Bone marrow (tissue), 2 donors: ENCODE measurements at places on chromosomes 11 and 22.

GRCh38 chr11:46238078-46238966 lies 39.1 kb upstream of the CREB3L1 start:
- DNase-seq, result peak; percentile 75

- no peak for DNase-seq
Measured at GRCh38 chr11:15541079-15541478, 426.4 kb downstream of the INSC start.

- no peak for DNase-seq
Measured at GRCh38 chr22:17235861-17236260, 16.6 kb upstream of the ADA2 start.

- no peak for DNase-seq
Measured at GRCh38 chr11:116360221-116360941, 412.4 kb downstream of the BUD13 start.

DNA sequence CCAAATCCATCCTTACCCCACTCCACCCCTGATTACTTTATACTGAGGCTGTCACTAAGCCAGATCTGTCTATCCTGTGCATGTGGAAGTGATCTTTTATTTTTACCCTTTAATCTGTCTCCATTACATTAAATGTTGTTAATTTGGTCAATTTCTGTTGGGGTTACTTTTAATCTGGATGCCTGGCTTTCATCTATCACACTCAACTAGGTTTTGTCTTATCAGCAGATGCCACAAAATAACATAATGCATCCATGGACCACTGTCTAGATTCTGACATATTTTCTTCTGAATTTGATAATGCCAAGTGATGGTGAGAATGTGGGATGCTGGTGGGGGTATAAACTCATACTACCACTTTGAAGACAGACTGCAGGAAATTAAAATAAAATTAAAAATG lies 108.4 kb downstream of the FDX1 start:
- DNase-seq, result no peak

- DNase-seq, result no peak
Measured at GRCh38 chr11:70134490-70134889, 56.4 kb downstream of the ANO1 start.

GRCh38 chr11:3893311-3893710 lies 37.8 kb downstream of the STIM1 start:
- no peak for DNase-seq

DNA sequence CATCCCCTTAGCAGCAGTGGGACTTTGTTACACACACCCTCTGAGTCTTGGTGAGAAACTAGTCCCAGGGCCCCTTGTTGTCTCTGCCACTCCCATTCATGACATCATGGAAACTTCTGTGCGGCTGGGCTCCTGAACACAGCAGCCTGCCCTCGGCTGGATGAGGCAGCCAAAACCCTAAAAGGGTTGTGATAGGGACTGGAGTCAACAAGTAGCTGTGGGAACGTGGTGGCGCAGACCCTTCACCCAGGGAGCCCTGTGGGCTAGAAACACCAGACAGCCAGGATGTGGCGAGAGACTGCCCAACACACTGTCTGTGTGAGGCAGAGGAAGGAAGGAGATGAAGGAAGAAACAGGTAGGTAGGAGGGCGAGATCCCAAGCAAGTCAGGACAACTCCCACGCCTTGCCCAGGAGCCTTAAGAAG lies 3.9 kb downstream of the CD3D start:
- no peak for DNase-seq

DNA sequence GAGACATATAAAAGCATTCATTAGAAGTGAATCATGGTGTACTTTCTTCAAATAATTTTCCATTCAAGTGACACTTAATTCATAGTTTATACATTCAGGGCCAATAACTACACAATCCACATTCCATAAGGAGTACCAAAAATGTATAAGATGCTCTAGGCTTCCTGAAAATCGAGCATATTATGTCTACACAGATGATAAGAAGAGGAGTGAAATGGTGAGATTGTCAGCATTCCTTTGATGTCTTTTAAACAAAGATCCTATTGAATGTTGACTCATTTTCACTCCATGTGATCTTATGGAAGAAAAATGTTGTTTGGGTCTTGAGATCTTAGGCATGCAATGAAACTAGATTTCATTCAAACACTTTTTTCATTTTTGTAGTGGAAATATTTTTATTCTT lies 843.2 kb downstream of the KCNA4 start:
- no peak for DNase-seq

DNA sequence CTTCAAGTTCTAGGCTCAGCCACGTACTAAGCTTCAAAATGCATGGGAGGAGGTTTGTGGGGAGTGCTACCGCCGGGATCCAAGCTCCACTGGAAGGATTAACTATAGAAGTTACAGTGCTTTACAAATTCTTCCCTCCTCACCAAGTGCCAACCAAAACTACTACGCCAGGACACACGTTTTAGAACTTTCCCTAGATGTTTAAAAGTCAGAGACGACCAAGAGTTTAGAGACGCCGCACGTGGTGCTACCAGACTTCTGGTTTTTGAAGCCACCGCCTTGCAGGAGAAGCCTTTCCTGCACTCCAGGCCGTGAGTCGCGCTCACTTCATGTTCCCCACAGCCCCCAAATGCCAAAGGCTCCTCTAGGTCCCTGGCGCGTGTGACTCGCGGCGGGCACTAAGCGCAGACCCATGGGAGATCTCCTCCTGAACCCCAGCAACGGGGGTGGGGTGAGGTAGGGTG lies 734 bp downstream of the SNU13 start:
- peak; percentile 38 for DNase-seq

DNA sequence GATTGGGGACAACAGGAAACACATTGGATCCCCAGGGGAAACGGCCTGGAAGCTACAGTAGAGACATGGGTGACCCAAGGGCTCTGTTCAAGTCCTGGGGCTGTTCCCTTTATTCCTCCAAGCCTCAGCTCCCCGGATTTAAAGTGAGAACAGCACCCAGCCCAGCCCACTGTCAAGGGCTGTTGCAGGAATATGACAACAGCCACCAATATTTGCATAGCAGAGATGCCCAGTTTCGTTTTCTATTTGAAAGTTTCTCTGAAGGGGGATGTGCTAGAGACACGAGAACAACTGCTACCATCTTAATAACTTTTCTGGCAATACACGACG lies 81.1 kb upstream of the WNT7B start:
- no peak for DNase-seq

GRCh38 chr11:122981388-122982264 lies at the start of gene BSX:
BSX (minus strand) TSS chr11:122981834; CDS start chr11:122981671, 163 bp downstream.
- no peak for DNase-seq

- no peak for DNase-seq
Measured at GRCh38 chr11:6943131-6943530, 16.9 kb downstream of the ZNF215 start.

DNA sequence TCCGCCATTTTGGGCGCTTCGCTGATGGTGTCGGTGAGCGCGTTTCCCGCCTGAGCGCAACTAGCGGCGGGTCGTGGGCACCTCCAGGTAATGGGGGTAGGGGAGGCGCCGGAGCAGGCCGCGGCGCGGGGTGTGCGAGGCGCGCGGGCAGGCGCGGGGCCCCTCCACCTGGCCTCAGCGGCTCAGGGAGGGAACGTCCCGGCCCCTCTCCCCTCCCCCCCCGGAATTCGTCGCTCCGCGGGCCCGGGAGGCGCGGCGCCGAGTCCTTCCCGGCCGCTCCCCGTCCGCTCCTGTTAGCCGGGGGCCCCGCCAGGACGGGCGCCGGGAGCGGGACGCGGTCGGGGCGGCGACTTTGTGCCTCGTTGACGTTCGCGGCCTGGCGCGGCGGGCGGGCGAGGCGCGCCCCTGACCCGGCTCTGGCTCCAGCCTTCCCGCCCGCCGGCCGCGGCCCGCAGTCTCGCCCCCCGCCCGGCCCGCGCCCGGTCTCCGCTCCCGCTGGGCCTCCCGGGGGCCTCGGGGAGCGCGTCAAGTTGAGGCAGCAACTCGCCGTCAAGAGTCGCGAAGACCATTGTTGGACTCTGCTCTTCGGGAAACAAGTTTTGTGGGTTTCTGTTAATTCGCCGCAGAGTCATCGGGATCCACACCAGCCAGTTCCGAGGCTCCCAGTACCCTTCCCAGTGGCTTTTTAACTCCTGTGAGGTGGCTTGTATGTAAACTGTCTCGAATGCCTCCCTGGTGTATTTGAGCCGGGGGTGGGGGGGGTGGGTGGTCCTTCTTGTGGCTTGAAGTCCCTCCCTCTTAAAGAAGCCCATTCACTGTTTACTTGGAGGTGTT lies at the start of gene PPP6R3:
PPP6R3 (plus strand) TSS at position 12 of the 834 bp plus-strand sequence. CDS start 76,913 bp downstream, outside the sequence.
- DNase-seq, result no peak

DNA sequence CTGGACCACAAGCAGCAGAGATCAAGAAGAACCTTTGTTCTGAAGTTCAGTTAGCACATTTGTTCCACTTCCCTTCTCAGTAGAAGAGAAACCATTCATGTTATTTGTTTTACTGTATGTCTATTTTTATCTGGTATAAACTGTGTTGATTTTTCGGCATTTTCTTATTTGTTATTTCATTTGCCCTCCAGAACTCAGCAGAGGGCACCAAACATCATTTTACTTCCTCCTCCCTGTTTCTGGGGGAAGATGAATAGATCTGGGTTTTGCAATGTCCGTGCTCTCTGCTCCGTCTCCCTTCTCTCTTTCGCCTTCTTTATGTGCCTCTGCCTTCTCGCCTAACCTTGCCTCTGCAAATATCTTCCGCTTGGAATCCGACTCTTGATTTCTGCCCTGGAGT lies 366.9 kb downstream of the NTM start:
- no peak for DNase-seq

DNA sequence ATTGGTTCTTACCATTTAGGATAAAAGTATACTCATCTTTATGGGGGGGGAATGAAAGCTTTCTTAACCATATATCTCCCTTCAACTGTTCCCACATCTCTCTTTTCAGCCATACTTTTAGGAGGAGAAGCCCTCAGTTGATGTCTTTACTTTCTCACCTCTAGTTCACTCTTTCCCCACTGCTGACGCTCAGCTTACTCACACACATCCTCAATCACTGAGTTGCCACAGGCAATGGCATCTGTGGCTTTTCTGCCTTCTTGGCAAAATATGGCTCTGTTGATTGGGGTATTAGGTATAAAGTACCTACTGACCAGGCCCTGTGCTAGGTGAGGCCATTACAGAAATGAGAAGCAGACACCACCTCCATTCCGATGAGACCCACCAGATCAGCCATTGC lies 12.2 kb upstream of the AP1B1 start:
- DNase-seq, result no peak

GRCh38 chr11:36450110-36450572 lies 59.9 kb downstream of the TRAF6 start:
- DNase-seq, result peak; percentile 20

DNA sequence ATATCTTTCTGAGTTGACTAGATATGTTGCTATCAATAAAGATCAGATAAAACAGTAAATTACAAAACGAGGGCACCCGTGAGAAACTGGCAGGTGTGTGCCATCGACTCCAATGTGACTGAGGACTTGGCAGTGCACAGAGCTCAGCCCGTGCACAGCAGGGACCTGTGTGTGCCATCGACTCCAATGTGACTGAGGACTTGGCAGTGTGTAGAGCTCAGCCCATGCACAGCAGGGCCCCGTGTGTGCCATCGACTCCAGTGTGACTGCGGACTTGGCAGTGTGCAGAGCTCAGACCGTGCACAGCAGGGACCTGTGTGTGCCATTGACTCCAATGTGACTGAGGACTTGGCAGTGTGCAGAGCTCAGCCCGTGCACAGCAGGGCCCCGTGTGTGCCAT lies 347.2 kb upstream of the B3GAT1 start:
- no peak for DNase-seq

- no peak for DNase-seq
Measured at GRCh38 chr11:82315093-82315492, 418.6 kb downstream of the FAM181B start.

- DNase-seq, result no peak
Measured at GRCh38 chr11:64852804-64853509, 8.5 kb upstream of the CDC42BPG start.

- no peak for DNase-seq
Measured at GRCh38 chr11:92707665-92708064, 261.8 kb upstream of the MTNR1B start.

- no peak for DNase-seq
Measured at GRCh38 chr22:31262312-31263133, 29.8 kb downstream of the PIK3IP1 start.

GRCh38 chr11:74860743-74861142 lies 88.1 kb downstream of the XRRA1 start:
- DNase-seq, result no peak

DNA sequence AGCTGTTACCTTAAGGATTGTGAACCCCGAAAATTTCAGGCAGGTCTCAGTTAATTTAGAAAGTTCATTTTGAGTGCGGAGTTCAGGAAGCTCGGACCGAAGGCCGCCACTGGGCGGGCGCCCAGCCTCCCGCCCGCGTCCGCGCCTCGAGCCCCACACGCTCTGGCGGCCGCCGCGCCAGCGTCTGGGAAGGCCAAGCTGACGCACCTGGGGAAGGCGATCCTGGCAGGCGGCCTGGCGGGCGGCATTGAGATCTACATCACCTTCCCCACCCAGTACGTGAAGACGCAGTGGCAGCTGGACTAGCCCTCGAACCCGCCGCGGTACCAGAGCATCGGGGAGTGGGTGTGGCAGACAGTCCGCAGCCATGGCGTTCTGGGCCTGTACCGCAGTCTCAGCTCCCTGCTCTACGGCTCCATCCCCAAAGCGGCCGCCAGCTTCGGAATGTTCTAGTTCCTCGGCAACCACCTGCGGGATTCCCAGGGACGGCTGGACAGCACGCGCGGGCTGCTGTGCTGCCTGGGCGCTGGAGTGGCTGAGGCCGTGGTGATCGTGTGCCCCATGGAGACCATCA lies 79.5 kb downstream of the CCDC83 start:
- DNase-seq, result no peak

GRCh38 chr11:10273738-10274137 lies 20.3 kb downstream of the SBF2 start:
- no peak for DNase-seq

- no peak for DNase-seq
Measured at GRCh38 chr11:68509066-68509465, 48.5 kb downstream of the PPP6R3 start.

- no peak for DNase-seq
Measured at GRCh38 chr11:65432100-65432650, 9.6 kb downstream of the NEAT1 start.

- DNase-seq, result no peak
Measured at GRCh38 chr11:7941146-7941545, 362 bp downstream of the OR10A3 start.

GRCh38 chr11:19889531-19889930 lies 176.9 kb downstream of the NAV2 start:
- DNase-seq, result no peak

DNA sequence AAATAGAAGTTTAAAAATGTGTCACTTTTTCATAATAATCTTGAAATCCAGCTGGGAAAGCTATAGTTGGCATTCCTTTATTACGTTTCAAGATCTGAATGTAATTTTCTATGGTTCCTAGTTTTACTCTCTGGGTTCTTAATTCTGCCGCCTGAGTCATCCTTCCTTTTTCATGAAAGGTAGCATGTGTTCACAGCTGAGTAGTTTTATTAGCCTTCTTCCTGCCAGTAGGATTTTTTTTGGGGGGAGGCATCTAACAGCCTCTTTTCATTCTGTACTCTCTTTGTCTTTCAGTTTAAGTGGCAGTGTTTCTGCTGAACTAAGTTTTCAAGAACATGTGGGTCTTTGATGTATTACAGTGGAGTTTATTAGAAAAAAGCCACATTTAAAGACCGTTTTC lies 36.5 kb downstream of the OR2AG2 start:
- peak; percentile 74 for DNase-seq
